ENCODE measurements at places on chromosomes 12 and 14.

DNA sequence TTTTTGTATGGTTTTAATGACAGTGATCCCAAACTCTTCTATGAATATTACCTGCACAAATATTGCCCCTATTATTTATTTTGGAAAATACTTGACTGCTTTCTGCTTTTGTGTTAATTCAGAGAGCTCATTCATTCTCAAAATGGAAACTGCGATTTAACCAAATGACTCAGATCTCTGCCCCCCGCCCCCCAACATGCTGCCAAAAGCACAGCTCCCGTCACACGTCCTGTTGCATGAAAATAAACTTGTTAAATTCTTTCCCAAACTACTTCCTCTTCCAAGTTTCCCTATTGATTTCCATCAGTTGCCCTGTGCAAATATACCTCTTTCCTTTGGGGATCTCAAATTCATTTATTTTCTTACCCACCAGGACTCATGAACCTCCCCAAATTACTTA is 18.0 kb upstream of the NRDE2 start:
- DNase-seq: no peak

GRCh38 chr14:55706893-55707292 is 126.9 kb downstream of the KTN1 start:
- no peak for DNase-seq

DNA sequence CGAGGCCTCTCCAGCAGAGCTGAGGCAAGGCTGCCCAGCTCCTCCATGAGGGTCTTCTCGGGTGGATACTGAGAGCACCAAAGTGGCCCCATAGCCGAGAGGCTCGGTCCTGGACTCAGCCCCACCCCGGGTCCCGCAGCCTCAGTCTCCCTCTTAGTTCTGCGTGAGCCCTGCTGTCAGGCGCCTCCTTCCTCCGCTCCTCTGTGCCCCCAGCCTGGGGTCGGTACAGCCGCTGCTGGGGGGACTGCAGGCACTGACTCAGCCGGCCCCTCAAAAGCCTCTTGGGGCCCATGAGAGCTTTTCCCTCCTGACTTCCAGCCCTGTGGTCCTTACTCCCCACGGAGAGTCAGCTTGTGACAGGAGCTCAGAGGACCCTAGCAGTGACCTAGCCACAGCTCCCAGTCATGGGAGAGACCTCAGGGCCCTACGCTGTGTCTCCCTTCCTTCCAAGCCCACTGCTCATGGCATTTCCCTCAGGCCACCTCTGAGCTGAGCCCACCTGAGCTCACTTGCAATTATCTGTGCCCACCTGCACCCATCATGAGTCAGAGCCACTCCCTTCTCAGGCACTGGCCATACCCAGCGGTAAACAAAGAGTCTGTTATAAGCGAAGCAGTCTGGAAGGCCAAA is 295.0 kb upstream of the RTL1 start:
- DNase-seq: no peak

DNA sequence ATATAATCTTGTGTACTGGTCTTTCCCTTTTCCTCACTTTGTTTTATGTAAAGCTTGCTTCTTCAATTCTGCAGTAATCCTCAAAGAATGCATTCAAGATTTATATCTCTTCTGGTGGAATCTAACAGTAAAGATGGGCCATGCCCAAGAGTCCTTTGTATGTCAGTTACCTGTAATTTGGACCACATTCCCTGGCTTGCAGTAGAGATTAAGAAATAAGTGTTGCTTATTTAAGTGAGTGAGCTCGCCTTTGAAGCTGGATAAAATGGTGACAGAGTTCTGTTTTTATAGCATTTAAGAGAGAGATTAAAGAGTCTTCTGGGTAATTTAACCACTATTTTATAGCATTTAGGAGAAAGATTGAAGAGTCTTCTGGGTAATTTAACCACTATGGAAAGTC is 262.1 kb upstream of the ATP2B1 start:
- no peak for DNase-seq

- no peak for DNase-seq
These were observed 52.2 kb downstream of the ATXN2 start for GRCh38 chr12:111546758-111547383.

GRCh38 chr12:4275870-4276301 is 2.3 kb downstream of the CCND2 start:
- no peak for DNase-seq

GRCh38 chr12:116544656-116545055 is 14.5 kb upstream of the MAP1LC3B2 start:
- DNase-seq: no peak

- DNase-seq: peak; percentile 56
These were observed at the start of gene CPNE8 for GRCh38 chr12:38905480-38906351. Gene CPNE8, minus strand, starts transcription at chr12:38905591. Its CDS starts 57 bp downstream, at chr12:38905534.

DNA sequence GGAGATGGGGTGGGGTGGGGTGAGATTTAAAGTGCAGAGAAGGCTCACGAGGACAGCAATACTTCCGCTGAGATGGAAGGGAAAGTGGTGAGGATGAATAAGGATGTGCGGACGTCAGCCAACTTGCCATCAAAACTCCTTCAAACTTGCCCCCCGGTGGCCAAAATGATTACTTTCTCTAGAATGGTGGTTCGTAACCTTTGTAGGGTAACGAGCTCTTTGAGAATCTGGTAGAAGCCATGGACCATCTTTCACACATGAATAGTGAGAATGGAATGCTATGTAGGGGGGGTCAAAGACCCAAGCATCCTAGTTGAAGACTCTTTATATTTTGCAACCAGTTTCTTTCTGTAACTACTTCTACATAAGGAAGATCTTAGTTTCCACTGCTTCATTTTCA is 245.9 kb upstream of the DDHD1 start:
- DNase-seq: peak; percentile 16

GRCh38 chr12:46523863-46524770 is 151.5 kb upstream of the SLC38A2 start:
- peak; percentile 92 for DNase-seq

GRCh38 chr14:30375296-30375892 is 183.6 kb upstream of the G2E3 start:
- peak; percentile 15 for DNase-seq

DNA sequence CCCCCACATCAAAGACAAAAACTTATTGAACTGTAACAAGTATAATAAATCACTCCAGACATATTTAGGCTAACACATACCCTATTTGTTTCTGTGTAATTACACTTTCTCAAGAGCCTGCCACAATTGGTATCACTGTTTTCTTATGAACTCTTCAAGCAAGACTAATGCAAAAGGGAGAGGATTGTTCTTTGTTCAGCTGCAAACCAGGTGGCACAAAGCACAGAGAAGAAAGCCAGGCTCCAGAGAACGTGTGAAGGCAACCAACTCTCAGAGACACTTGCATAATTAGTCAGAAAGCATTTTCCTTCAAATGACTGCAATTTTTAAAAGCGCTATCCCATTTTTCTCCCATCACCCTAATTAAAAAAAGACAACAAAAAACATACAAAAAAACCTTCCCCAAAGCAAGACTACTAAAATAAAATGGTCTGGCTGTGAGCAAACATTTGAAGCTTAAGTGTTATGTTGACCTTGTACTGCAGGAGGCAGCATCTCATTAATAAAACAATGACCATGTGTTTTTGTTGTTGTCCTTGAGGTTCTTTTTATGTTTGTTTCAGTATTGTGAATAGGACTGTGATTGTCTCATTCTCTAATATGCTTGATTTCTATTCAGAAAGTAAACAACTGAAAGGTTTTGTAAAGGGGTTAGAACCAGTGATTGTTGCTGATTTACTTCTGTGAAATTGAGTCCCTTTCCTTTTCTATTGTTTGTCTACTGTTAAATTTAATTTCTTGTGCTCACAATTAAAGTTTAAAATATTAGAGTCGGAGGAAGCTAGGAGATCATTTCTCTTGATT is 452.7 kb upstream of the PDE3A start:
- DNase-seq: no peak

- DNase-seq: no peak
These were observed 55.4 kb downstream of the SUSD6 start for GRCh38 chr14:69666690-69667211.

DNA sequence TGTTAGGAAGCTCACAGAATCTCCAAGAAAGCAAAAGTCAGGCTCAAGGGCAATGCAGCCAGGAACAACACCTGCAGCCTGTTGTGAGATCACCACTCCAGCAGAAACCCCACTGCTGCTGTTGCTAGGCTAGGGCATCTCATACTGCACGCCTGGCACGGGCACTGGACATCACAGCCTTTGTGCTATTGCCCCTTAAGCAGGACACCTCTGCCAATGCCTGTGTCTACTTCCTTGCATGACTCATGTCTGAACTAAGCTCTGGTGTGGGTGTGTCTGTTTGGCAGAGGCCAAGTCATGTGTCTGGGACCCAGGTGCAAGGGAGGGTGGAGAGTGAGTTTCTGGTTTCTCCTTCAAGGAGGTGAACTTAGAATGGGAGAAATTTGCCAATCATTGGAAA is 10.0 kb upstream of the DDX47 start:
- no peak for DNase-seq

DNA sequence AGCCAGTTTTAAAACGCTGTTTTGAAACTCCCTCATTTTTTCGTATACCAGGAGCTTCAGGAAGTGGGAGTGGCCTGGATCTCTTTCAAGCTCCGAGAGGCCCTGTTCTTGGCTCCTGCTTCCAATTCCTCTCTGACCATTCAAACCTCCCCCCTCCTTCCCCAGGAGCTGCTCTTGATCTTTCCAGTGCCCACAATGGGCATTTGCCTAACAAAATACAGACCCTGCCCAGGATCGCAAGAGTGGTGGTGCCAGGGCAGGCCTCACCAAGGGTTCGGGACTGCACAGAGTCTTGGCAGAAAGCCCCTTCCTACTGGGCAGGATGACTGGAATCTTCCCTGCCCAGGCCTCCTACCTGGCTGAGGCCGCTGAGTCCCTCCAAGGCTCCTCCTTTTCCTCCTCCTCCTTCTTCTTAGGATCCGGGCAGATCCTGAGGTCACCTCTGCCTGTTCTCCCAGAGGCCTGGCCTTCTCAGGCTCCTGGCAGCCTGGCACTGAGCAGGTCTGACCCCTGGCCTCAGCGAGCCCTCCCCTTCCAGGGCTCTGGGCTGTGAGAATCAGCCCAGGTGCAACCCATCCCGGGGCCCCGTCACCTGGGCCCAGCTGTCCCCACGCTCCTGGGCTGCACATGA is 46.9 kb upstream of the NOS1 start:
- no peak for DNase-seq
